Hematopoietic multipotent progenitor cell treated with erythropoietin and hydrocortisone succinate and interleukin-3 and kit ligand, for 4 days (in vitro differentiated cells): ENCODE measurements at places on chromosomes 3 and 15.

- DNase-seq: peak; percentile 62
Measured at GRCh38 chr3:156382458-156383346, 172.2 kb downstream of the SSR3 start.

DNA sequence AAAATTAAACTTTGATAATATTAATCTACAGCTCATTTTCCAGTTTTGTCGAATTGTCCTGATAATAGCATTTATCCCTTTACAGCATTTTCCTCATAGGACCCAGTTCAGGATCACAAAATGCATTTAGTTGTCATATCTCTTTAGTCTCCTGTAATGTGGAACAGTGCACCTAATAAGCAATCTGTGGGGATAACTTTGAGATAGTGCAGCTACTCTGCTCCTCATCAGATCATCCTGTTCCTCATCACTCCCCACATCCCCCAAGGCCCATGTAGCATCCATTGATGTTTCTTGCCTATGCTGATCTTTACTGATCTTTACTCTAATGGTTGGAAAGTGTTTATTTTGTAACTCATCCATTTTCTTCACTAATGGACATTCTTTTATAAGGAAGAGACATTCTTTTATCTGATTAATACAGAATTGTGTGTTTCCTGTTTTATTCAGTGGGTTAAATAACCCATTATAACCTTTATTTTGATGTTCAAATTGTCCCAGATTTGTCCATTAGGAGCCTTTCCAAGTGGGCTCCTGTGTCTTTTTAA, 7.5 kb downstream of the RNF111 start:
- DNase-seq: no peak

DNA sequence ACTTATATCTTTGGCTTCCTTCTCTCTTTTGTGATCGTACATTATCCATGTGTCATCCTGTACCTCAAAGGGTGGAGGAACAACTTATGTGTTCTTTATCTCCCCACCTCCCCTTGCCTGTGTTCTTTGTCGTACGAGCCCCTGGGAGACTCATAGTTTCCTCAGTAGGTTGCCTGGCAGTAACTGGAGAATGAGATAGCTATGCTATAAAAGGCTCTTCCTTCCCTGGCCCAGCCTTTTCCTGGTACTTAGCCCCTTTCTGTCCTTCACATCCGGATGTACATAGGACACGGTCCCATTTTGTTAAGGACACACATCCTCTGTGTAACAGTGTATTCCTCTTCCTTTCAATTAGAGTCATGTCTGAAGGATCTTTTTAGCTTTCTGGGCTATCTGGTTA, 32.1 kb downstream of the PLCL2 start:
- peak; percentile 72 for DNase-seq

- no peak for DNase-seq
Measured at GRCh38 chr3:43523454-43524053, 98.3 kb downstream of the ANO10 start.

GRCh38 chr3:37032961-37033360, 39.6 kb downstream of the MLH1 start:
- DNase-seq: no peak

- no peak for DNase-seq
Measured at GRCh38 chr15:78551902-78552301, 11.7 kb downstream of the PSMA4 start.

DNA sequence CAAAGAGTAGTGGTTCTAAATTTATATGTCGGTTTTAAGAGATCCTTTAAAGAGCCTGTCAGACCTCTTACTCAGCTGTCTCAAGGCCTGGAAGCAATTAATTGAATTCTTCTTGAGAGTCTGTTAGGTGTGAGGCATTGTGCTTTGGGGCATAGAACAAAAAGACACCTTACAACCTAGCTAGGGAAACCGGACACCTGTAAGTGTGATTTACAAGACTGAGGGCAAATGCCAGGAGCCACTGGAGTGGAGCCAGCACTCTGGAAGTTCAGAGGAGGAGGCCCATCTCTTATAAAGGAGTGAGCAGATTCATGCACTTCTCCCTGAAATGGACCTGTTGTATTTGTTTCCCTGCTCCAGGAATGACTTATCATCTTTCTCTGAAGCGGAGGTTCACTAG, 97.7 kb upstream of the NUDT16 start:
- DNase-seq: no peak

DNA sequence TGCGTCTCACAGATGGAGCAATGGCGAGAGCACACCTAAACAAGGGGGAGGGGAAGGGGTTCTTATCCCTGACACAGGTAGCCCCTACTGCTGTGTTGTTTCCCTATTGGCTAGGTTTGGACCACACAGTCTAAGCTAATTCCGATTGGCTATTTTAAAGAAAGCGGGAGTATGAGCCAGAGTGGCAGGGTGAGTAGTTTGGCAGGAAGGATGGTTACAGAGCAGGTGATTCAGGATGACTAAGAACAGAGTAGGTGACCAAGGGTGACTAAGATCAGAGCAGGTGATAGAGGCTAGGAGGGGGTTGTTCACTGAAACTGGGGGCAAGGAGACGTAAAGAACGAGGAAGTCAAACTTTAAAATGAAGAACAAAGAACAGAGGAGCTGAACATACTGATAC, 511.8 kb downstream of the EDEM1 start:
- no peak for DNase-seq

DNA sequence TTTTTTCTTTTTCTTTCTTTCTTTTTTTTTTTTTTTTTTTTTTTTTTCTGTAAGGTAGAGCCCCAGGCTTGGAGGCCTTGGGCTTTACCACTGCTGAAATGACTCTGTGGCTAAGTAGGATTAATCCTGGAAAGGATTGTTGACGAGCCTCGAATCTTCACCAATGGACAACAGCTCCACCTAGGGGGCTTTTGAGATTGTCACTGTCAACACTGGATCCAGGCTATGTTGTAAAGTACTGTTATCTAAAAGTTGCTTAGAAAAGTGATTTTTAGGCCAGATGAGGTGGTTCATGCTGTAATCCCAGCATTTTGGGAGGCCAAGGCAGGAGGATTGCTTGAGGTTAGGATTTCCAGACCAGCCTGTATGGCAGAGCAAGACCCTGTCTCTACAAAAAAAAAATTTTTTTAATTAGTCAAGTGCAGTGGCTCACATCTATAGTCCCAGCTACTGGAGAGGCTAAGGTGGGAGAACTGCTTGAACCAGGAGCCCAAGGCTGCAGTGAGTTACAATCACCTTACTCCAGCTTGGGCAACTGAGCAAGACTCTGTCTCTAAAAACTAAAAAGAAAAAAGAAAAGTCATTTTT, 41.6 kb downstream of the KLHL18 start:
- peak; percentile 87 for DNase-seq

GRCh38 chr15:66241908-66242285, 11.7 kb downstream of the MEGF11 start:
- no peak for DNase-seq

- DNase-seq: no peak
Measured at GRCh38 chr15:75045332-75046015, 22.1 kb downstream of the PPCDC start.

- DNase-seq: peak; percentile 36
Measured at GRCh38 chr15:45225506-45226273, 26.3 kb upstream of the SLC28A2 start.

DNA sequence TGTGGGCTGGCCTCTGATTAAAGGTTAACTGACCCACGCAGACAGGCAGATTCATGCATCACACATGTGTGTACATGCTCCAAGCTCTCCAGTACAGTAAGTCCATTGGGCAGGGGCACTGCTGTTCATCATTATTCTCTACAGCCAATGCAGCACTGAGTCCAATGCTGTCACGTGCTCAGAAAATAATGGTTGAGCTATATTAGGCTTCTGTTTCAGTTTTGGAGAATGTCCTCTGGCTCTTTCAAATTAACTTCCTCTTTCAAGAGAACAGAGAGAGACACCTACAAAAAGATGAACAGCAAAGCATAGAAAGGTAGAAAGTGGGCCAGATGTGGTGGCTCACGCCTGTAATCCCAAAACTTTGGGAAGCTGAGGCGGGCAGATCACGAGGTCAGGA, 202.6 kb downstream of the MEX3B start:
- peak; percentile 6 for DNase-seq

- no peak for DNase-seq
Measured at GRCh38 chr3:108017587-108017986, 73.2 kb downstream of the CD47 start.

DNA sequence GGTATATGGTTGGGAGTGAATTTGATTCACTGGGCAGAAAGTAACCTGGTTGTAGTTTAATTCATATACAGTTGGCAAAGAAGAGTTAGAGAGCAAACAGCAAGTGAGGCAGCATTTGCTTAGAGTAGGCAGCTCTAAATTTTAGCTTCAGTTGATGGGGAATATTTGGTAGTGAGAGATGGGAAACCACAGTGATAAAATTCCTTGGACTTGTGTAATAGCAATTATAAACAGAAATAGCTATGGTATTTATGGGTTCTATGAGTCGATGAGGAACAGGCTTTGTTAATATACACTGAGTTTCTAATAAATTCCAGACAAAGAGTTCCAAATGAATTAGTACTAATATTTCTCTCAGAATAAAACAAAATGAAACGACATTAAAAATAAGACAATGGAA, 894.0 kb downstream of the ROBO2 start:
- DNase-seq: no peak

DNA sequence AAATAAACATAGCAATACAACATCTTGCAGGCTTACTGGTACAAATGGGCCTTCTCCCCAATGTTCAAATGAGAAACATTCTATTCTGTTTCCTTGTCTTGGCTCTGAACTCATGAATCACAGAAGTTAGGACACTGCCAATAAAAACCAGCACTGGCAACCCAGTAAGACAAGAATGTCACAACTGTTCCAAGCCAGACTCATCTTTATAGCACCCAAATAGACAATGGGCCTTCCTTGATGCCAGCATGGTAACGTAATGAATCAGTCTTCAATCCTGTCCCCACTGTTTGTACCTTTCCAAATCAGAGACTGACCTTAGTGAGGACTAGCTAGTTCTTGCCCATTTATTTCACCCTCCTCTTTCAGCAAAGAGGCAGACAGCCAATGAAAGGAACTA, 14.1 kb upstream of the RPS17 start:
- no peak for DNase-seq

DNA sequence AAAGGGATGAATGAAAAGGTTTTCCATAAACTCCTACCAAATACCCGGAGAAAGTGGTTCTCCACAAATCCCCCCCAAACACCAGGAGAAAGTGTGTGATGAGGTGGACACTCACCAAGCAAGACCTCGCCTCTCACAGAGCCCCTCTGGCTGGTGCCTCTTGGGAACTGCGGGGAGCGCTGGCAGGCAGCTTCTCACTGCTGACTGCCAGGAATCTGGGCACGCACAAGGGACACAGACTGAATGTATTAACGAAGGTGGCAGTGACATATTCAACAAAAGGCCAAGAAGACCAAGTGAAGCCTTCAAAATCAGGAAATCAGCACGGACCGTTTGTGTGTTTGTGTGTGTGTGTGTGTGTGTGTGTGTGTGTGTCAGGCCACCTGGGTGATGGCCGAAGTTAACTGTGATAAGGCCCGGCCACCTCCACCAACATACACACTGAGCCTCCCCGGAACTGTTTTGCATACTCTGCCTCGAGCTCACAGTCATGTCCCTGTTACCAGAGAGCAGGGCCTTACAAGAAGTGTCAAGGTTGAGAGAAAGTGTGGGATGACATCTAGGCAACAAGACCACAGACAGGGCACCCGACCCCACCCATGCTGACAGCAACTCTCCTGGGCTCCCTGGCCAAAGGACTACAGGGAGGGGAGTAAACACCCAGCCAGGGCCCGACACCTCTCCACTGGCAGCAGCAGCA, 18.0 kb downstream of the ATP10A start:
- DNase-seq: no peak
